ENCODE measurements at places on chromosomes 1 and 21.

- DNase-seq, result no peak
Measured at GRCh38 chr1:225343618-225344017, 84.2 kb downstream of the LBR start.

- peak; percentile 61 for DNase-seq
Measured at GRCh38 chr1:15028102-15028501, 125.4 kb upstream of the TMEM51 start.

DNA sequence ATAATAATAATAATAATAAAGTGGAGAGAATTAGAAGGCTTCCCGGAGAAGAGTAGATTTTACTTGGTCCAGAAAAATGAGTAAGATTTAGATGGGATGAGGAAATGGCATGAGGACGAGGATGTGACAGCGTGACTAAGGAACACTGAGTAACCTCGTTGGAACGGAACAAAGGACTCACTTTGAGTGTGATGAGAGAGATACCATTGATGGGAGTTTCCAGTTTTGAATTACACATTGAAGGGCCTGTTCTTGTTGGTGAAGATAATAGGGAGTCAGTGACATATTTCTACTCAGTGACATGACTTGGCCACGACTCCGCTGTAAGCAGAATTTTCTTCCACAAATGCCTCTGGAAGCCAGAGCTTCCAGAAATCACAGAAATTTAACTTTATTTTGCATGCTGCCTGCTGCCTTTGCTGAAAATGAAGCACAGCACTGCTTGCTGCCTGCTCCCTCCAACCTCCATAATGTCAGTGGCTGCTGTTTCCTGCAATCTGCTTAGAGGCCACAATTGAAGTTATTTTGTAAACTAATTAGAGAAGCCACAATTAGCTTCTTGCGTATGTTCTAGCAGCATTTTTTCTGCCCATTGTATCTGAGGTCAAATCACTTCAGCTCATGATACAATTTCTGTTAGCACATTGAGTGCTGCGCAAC, 33.7 kb upstream of the FBXO28 start:
- peak; percentile 48 for DNase-seq

- DNase-seq, result no peak
Measured at GRCh38 chr1:227888404-227889046, 59.2 kb downstream of the WNT9A start.

DNA sequence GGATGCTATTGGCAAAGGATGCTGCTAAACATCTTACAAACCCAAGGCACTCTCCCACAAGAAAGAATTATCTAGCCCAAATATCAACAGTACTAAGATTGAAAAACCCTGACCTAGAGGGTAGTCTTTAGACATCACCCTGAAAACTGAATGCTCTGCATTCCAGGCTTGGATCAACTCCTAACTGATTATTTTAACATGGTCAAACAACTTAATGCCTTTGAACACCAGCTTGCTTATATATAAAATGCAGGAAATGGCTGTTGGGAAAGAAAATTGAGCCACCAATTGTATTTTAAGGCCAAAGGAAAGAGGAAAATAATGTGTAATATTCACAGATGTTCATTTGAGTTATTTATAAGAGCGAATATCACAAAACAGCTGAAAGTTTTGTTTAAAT, 72.2 kb upstream of the C1orf87 start:
- no peak for DNase-seq

Measured in mammary epithelial cell (primary cell).